Lower lobe of right lung (tissue), 2 donors: ENCODE measurements at places on chromosomes 2 and 18.

GRCh38 chr18:56258178-56258577 lies 380.2 kb downstream of the TXNL1 start:
- no peak for DNase-seq

- DNase-seq = no peak
Observed at GRCh38 chr2:223114170-223114569, 62.2 kb downstream of the KCNE4 start.

GRCh38 chr2:187475499-187476248 lies 27.6 kb upstream of the CALCRL start:
- DNase-seq = no peak

DNA sequence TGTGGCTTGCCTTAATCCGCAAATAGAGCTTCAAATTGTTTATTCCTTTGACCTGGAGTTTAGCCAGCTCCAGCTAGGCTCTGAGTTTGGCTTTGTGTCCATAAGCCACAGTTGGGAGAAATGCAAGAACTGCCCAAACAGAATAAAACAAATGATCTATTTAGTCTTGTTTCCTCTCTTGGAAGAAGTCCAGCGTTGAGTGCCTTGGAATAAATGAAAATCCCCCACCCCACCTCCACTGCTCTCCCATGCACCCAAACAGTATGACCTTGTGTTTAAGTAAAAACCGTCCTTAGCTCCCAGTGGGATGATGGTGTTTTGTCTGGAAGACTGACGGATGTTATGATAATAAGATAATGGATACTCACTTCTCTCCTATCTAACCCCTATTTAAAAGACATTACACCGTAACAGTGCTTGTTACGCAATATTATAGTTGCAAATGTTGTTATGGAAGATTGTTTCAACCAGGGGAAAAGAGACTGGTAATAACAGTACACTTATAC lies 3.2 kb upstream of the SERPINE2 start:
- no peak for DNase-seq

DNA sequence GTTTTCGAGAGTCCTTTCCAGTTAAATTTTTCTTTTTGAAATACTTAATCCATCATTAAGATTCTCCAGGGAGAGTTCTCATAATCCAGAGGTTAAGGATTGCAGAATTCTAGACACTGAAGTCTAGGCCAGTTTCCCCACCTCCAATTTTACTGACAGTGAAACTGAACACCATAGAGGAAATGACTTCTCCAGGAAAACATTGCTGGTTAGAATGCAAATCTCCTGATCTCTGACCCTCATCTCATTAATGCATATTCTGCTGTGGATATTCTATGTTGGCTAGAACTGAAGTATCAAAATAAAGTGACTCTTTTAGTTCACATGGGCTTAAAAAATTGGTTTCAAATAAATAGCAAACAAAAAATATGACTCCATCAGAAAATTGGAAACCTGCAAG lies 105.8 kb upstream of the UGP2 start:
- DNase-seq = no peak

GRCh38 chr2:196239622-196240587 lies 68.5 kb upstream of the STK17B start:
- DNase-seq = peak; percentile 88

- no peak for DNase-seq
Observed at GRCh38 chr2:6879011-6879410, 1.4 kb downstream of the RSAD2 start.

GRCh38 chr18:39062426-39062825 lies 1496.8 kb upstream of the CELF4 start:
- DNase-seq = no peak

- no peak for DNase-seq
Observed at GRCh38 chr18:36889321-36889720, 60.4 kb downstream of the KIAA1328 start.

GRCh38 chr2:210318486-210318885 lies 3.5 kb upstream of the MYL1 start:
- DNase-seq = no peak

- DNase-seq = no peak
Observed at GRCh38 chr2:102809291-102810189, 47.7 kb downstream of the TMEM182 start.

DNA sequence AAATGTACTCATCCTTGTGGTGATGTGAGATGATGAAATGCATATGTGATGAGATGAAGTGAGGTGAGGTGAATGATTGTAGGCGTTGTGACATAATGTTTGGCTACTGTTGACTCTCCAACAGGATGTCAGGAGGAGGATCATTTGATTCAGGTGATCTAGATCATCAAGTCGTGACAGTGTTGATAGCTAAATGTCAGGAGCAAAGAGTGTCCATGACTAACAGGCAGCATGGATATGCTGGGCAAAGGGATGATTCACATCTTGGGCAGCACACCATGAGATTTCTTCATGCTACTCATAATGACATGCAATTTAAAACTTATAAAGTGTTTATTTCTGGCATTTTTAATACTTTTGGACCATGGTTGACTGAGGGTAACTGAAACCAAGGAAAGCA lies 40.2 kb upstream of the UBXN4 start:
- DNase-seq = no peak

DNA sequence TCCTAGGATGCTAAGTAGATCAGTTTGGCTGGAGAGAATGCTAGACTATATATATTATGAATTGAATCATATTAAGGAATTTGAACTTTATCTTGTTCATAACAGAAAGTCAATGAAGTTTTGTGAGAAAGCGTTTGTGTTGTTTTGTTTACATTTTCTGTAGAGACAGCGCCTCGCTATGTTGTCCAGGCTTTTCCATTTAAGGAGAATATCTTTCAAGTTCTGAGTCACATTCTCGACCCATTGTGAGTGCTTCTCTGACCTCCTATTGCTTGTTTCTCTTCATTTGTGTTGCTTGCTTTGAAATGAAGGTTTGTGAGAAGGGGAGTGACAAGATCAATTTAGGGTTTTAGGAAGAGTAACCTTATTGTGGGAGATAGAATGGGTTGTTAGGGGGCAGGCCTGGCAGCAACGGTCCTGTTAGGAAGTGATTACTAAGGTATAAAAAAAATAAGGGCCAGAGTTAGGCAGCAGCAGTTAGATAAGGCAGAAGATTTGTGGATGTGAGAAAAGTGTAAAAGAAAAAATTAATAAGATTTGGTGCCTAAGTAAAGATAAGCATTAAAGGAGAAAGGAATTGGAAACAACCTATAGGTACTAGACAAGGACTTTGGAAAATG lies 47.6 kb upstream of the ACVR1 start:
- DNase-seq = no peak

- DNase-seq = no peak
Observed at GRCh38 chr2:24077535-24077877, 1.4 kb upstream of the SF3B6 start.

DNA sequence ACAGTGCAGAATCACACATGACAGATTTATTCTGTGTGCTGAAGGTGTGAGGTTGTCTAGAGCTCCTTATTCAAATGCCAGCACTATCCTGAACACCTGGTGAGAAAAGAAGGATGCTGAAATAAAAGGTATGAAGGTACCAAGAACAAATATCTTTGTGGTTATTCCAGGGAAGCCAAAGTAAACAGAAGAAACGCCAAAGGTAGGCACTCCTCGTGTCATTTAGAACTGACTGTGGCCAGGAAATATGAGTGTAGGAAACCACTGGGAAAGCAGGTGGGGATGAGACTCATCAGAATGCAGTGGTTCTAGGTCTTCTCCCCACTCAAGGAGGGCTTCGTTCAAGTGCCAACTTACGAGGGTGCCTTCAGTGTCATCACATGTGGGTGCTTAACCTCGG lies 80.8 kb downstream of the KIF5C start:
- no peak for DNase-seq

- DNase-seq = no peak
Observed at GRCh38 chr2:127270663-127271062, 23.3 kb downstream of the ERCC3 start.

GRCh38 chr18:29218091-29218490 lies 1041.2 kb upstream of the CDH2 start:
- no peak for DNase-seq

GRCh38 chr2:38806015-38806732 lies 28.2 kb downstream of the GEMIN6 start:
- no peak for DNase-seq

GRCh38 chr2:239548451-239548871 lies 147.6 kb upstream of the HDAC4 start:
- DNase-seq = no peak

DNA sequence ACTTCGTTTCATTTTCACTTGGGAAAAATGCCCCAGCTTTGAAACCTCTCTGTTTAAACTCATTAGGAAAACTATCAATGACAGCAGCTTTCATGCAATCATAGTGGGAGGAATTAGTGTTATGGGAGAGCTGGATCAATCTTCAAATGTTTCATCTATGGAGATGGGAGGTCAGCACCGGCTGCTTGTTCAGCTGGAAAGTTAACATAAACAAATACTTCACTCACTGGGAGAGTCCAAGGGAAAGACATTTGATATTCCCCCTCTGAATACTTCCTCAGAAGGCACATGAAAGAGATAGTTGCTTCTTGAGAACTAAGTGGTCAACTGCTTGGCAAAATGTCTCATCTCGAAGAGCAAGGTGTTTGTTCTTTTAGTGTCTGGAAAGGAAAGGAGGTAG lies 7.3 kb downstream of the LYPD1 start:
- no peak for DNase-seq

- DNase-seq = no peak
Observed at GRCh38 chr2:11861044-11861443, 114.6 kb downstream of the LPIN1 start.

DNA sequence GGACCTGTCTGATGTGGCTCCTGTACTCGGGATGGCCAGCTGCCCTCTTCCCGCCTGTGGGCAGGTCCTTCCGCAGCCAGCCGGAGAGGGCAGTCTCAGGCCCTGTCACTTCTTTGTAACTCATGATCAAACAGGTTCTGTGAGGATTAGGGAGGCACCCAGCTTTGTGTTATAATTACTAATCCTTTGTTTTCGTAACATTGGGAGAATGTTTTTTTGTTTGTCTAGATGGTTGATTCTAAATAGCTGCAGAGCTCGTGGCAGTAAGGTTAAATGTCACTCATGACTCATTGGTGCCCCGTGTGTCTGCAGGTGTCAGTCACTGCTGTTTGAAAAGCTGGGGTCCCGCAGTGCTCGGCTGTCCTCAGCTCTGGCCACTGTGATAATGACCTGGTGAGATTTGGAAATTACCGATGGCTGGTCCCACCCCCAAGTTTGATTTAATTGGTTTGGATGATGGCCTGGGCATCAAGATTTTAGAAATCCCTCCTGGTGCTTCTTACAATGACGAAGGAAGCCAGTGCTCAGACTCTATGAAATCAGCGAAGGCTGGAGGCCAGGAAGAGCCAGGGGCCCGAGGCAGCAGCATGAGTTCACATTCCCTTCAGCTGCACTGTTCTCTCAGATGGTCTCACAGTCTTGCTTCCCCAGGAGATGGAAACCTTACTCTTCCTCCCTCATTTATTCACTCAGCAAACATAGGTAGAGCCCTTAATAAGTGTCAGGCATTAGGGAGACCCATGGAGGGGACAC lies 172.8 kb downstream of the VAPA start:
- no peak for DNase-seq

GRCh38 chr2:54041135-54041534 lies 70.3 kb upstream of the PSME4 start:
- no peak for DNase-seq

DNA sequence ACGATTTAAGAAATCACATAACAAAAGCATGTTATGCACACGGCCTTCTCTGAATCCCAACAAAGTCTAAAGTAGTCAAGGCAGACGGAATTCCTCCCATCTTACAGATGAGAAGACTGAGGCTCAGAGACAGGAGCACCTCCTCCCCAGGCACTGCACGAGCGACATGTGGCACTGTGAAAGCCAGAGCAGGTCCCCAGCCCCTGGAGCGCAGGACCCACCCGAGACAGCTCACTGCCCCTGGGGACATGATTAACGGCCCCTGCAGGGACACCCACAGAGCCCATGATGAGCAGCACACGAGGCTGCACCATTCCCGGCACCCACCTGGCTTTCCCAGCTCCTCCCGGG lies 53.6 kb downstream of the EIPR1 start:
- no peak for DNase-seq

DNA sequence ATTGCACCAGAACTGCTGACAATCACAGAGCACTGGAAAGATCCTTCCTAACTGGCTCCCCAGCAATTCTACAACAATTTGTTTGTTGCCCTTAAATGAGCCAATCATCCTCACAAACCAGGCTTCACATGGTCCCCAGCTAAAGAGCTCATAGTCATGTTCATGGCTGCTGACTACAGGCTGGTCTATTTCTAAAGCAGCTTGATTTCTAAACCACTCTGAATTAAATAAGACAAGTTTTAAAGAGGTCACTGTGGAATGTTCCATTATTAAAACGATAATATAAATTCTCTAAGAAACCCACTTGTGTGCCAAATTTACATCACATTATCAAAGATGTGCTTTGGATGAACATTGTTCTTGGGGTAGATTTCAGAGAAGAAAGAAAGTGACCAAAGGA lies 110.7 kb downstream of the COPS8 start:
- DNase-seq = no peak

DNA sequence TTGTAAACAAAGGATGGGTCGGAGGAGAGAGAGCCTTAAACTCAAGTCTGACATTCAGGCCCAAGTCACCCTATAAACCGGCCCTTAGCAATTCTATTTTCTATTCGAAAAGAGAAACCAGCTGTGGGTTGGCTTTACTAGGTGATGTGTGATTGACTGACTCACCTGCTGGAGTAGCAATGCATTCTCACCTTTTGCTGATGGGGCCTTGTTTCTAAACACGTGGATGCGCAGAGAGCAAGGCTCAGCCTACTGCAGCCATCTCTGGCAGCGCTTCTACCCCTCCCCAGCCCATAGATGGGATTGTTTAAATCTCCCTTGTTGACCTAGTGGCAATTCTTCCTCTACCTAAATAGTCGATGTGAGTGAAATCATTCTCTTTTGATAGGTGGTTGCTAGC lies 138.5 kb downstream of the MEIS1 start:
- no peak for DNase-seq

GRCh38 chr2:60298006-60298696 lies 255.3 kb downstream of the BCL11A start:
- DNase-seq = no peak

GRCh38 chr2:202115479-202115971 lies 42.5 kb downstream of the KIAA2012 start:
- no peak for DNase-seq

DNA sequence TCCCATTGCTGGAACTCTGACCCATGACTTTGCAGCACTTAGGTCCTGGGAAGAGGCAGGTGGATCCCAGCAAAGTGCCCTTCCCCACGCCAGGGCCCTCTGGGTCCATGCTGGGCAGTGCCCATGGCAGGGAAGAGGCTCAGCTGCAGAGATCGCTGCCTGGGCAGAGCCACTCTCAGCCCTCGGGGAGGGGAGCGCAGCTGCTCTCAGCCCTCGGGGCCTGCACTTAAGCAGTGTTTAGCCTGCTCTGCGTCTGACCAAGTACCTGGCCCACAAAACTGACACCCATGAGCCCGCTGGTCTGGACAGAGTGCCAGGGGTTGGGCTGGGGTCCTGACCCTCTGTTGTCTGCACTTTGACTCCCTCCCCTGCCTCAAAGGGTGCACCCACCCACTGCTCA lies 46.3 kb downstream of the AQP12A start:
- DNase-seq = no peak

DNA sequence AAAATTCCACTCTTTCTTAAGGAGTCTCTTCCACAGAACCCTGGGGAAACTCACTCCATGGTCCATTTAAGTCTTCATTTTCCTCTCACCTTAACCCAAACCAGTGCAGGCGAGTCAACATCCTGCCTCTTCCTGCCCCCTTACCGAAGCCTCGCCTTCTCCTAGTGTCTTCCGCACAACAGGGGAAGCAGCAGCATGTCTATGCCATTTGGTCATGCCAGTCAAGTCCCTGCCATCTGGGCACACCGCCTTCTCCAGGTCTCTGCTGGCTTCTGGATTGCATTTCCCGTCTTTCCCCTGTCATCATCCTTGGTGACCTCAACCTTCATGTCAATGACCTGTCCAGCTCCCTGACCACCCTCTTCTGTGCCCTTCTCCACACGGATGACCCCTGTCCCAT lies 77.3 kb upstream of the FZD7 start:
- no peak for DNase-seq
